ENCODE measurements at places on chromosomes 7 and 10.
A peak's percentile ranks its signal among the peaks of the same experiment; 100 is the strongest.

GRCh38 chr7:153524070-153524601 lies 528.1 kb upstream of the DPP6 start:
- DNase-seq, result no peak

DNA sequence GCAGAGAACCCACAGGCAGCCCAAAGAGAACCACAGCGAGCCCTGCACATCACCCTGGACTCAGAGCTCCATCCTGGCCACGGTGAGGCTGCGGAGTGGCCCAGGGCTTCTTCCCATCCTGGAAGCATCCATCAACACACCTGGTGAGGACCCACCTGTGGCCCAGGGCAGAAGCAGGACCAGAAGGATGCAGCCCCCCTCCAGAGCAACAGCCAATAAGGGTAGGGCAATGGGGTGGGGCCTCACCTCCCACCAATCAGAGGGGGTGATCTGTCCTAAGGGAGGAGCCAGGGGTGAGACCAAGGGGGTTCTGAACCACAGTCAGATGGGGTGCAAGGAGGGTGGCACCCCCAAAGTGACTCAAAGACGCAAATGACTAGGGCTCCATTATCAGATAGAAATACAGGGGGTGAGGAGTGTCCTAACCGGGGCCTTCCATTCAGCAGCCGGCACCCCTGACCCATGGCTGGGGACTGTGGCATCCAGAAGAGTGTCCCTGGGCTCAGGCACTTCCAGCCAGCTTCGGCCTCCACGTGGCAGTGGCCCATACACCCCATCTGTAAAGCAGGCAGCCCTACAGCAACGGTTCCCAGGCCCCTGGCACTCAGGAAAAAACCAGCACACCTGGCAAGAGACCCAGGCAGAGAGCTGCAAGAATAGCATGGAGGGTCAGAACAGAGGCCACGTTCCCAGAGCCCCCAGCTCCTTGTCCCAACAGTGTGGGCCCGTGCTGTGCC lies 36.9 kb downstream of the STK32C start:
- no peak for DNase-seq

- no peak for DNase-seq
Measured at GRCh38 chr7:118583641-118584040, 359.1 kb downstream of the ANKRD7 start.

GRCh38 chr10:132554053-132554990 lies 16.7 kb downstream of the INPP5A start:
- no peak for DNase-seq

- no peak for DNase-seq
Measured at GRCh38 chr10:80988755-80989154, 451.1 kb downstream of the SH2D4B start.

DNA sequence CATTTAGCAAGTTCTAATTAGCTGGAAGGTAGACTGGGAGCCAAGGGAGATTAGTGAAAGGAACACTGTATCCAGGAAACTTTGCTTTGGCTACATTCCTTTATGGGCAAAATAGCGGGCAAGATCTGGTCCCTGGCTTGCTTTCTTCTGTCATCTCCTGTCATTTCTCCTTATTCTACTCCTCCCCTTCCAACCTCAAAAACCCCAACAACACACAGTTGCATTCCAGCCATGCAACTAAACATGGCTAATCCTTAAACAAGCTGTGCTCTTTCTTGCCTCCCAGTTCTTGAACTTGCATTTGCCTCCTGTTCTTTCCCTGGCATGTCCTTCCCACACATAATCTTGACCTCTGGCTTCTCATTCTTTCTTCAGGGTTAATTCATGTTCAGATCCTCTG lies 59.5 kb upstream of the CDCA7L start:
- DNase-seq, result no peak

GRCh38 chr10:11448545-11449244 lies 162.8 kb downstream of the USP6NL start:
- DNase-seq, result peak; percentile 68

- no peak for DNase-seq
Measured at GRCh38 chr7:52285689-52286088, 749.7 kb upstream of the POM121L12 start.

Measured in GM13977 (cell line).